Bone marrow (tissue), 2 donors: ENCODE measurements at places on chromosomes 4 and X.

DNA sequence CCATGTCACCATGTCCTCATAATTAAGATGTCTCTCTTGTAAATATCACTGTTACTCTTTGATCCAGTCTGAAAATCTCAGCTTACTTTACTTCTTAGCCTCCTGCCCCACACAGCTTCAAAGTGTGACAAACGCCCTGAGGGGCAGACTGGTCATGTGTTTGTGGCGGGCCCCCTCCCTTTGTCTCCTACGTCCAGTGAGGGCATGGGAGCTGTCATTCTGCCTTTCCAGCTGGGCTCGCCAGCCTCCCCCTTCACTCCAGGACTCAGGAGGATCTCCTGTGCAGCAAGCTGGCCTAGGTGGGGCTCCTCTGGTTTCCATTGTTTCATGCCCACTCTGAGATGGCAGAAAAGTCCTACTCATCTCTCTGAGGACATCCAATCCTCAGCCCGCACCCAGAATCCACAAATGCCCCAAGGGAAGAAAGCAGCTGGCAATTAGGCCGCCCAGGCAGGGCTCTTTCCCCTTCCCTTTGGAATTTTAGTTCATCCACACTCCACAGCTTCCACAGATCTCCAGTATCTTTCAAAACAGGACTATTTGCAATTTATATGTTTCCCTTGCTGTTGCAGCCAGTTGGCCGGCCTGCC is 86.4 kb upstream of the C4orf50 start:
- DNase-seq = no peak

DNA sequence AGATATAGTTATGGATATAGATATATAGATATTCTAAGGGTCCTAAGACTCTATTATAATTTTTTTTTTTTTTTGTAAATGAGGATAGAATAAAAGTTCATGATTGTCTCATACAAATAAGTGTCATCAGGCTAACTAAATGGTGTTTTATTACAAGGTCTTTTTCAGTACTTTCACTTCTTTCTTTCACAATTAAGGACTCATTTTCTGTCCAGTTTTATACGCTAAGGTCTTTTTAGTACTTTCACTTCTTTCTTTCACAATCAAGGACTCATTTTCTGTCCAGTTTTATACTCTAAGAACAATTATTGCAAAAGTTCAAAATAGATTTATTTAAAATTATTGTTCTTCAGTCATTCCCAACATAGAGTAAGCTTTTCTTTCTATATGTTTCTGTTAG is 32.7 kb downstream of the RUFY3 start:
- no peak for DNase-seq

- no peak for DNase-seq
Measured at GRCh38 chrX:110992611-110993010, 103.4 kb upstream of the PAK3 start.

- DNase-seq = peak; percentile 32
Measured at GRCh38 chrX:41275661-41276609, 58.0 kb upstream of the DDX3X start.
